ENCODE measurements at places on chromosomes 13 and 19. TPM values are rescaled to one million over a fixed set of nuclear protein-coding genes. Genes with fewer than 3 reads are reported as not detected.

DNA sequence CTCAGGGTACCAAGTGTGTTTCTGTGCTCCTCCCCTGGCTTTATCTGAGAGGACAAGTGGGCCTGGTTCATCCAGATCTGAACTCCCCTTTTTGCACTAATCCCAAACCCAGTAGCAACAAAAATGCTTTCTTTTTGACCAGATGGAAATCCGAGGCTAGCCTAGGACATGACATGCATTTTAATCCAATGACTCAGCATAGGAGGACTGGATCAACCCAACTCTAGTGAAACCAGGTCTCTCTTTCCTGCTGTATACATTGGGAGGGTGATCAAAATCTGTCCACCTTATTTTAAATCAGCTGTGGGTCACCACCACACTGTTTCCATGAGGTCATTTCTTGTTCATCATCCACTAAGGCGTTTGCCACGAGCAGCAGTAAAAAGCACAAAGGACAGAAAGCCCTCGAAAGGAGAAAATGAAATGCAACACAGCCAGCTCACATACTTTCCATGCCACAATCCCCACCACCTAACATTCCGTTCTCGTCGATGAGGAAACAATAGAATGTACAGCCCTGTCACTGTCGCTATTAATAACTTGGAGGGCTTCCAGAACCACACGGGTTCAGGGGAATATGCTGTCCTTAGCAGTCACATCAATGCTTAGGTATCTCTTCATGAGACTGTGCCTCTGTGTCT lies 543.0 kb downstream of the IRS2 start:
- DNase-seq: no peak

The PRX gene
- 6.7 TPM for total RNA-seq

DNA sequence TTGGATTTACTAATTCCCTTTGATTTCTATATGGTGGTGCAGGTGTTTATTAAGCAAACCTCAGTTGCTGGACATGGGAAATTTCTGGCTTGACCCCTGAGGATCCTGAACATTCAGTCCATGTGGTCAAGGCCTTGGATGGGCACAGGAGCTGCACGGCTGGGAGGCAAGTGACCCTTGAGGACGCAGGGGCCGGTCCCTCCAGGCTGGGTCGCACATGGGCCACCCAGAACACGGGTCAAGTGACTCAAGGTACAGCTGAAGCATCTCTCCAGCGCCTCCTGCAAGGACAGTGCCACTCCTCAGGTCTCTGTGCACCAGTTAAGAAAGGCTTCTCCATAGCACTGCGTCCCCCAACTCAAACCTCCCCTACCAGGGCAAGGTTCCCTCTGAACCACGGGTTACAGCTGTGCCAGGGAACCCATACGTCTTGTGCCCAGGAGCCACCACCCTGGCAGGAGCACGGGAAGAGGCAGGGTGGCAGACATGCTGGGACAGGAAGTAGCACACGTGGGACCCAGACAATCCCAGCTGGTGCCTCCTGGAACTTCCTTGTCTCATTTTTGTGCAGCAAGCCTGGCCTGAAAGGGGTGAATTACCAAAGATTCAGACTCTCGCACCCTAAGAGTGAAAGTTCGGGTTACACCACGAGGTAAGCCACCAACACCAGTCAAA lies 93.1 kb downstream of the SPACA7 start:
- no peak for DNase-seq

The ZNF530 gene
- 7.2 TPM for total RNA-seq

DNA sequence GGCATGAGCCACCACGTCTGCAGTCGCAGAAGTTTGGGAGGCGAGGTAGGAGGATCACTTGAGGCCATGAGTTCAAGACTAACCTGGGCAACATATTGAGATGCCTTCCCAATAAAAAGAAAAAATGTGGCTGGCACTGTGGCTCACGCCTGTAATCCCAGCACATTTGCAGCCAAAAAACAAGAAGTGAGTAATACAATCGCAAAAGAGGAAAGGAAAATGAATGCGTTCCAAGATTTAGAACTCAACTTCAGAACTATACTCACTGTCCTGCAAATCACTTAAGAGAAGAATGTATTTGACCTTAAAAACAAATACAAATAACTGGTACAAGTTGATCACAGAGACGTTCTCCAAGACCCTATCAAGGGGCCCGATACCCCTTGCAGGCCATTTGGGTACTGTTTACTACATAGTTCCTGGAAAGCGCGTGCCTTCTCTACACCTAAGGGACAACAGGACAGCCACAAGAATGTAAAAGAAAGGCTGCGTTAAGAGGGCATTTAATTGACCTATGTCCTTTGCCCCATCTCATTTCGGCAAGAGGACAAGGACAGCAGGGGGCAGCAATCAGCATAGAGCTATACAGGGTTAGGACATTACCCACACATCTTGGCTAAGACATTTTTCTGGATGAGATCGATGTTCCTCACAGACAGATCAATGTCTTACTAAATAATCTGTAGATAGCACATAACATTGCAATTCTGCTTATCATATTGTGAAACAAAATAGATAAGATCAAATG lies 41.3 kb downstream of the FLT3 start:
- DNase-seq: peak; percentile 66

The REEP6 gene
- 2.3 TPM for total RNA-seq

The LGALS7 gene
- total RNA-seq: 3.6 TPM

DNA sequence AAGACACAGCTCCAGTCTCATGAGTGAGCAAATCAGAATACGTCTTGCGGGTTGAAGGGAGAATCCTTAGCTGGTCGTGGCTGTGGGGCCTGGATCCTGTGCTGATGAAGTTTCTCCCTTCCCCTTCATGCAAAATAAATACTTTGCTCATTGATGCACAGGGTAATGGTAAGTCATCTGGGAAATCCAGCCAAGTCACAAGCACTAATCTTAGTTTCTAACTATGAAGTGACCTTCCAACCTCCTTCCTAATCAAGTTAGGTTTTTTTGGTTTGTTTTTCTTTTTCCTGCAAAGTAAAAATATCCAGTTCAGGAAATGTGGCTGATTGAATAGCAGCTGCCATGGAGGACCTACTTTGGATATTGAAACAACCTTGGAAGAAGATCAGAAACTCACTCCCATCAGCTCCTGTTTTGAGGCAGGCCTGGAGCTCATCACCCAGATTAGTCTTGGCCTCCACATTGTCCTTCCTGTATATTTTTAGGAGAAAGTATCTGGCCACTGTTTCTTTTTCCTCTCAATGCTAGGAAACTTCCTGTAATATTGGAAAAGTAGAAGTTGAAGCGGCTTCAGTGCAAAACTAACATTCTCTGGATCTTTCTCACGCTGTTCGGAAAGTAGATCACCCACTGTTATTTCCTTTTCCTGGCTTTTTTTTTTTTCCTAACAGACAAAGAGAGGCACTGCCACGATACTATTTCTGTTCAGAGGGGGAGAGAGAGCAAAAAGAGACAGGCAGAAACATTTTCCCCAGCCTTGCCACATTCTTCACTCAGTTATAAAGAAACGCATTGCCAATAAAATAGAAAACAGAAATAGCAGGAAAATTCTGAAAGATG lies 12.3 kb upstream of the ARL11 start:
- DNase-seq: no peak

The PEAK3 gene
- total RNA-seq: 0.97 TPM

DNA sequence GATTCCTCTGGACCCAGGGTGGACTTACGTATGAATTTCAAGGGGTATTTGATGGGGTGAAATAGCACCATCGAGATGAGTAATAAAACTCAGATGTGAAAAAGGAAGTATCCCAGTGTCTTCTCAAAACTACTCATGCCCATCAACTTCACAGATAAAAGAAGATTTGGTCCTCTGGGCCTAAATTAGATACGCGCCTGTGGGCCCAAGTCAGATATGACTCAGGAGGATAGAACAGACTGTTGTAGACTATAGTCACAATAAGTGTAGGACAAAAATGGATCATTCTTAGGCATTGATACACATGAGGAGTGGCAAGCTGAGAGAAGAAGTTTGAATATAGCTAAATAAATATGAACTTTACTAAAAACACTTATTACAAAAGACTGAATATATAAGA lies 2438.8 kb downstream of the PCDH9 start:
- no peak for DNase-seq

GRCh38 chr13:106499896-106500295 lies 35.6 kb downstream of the EFNB2 start:
- DNase-seq: no peak

- no peak for DNase-seq
These were observed 355.8 kb downstream of the MYO16 start for GRCh38 chr13:108985166-108985565.

The TBXA2R gene
- 7.3 TPM for total RNA-seq

DNA sequence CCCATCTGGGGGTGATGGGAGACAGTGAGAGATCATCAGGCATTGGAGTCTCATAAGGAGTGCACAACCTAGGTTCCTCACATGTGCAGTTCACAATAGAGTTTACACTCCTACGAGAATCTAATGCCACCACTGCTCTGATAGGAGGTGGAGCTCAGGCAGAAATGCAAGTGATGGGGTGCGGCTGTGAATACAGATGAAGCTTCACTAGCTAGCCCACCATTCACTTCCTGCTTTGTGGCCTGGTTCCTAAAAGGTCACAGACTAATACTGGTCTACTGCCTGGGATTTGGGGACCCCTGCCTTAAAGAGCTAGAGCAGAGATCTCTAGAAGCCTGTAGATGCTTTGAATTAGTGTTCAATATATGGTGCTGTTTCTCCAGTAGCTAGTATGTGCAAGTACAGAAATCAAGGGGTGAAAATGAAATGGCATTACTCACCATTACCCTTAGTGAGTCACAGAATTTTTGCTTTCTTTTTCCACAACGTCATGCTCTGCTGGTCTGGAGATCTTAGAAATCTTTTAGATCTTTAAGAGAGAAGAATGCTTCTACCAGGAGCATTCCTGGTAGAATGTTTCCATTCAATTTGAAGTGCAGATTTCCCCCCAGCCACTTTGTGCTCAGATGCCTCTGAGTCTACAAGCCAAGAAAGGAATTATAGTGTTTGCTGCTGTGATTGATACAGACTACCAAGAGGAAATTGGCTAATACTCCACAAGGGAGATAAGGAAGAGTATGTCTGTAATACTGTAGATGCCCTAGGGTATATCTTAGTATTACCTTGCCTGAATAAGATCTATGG lies 2301.2 kb downstream of the PCDH9 start:
- no peak for DNase-seq

GRCh38 chr13:78586706-78587105 lies 16.6 kb downstream of the POU4F1 start:
- DNase-seq: peak; percentile 61

The NMRK2 gene
- total RNA-seq: 1.4 TPM

- no peak for DNase-seq
These were observed 200.3 kb downstream of the LMO7 start for GRCh38 chr13:75836441-75836840.

DNA sequence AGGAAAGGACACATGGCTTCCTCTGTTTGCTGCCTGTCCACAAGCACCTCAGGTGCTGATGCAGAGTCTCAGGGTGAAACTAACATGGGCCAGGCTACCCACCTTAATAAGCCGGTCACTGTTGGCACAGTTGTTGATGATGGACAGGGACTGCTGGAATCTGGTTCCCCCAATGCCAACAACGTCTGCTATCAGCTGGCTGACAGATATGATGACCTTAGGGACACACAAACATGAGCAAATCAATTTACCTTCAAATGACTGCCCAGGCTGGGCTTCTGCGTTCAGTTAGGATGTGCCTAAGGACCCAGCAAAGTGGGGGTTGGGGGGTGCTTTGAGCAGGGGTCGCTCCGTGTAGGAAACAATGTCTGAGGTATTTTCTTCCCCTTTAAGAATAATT lies 77.1 kb upstream of the SLC15A1 start:
- DNase-seq: no peak

DNA sequence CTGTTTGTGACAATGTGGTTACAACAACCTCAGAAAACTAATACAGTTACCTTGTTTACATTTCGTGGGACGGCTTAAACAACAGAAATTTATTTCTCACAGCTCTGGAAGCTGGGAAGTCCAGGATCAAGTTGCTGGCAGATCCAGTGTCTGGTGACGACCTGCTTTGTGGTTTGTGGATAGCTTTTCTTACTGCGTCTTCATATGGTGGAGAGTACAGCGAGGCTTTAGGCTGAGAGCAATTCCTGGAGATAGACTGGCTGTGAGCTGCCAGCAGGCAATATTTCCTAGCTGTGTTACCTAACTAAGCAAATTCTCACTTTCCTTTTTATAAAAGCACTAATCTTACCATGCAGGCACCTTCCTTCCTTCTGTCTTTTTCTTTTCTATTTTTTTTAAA lies 1203.5 kb upstream of the PRR20A start:
- no peak for DNase-seq

The ZNF701 gene
- total RNA-seq: 18.5 TPM

- DNase-seq: no peak
These were observed 518 bp downstream of the TFDP1 start for GRCh38 chr13:113584870-113585671.

The PRR19 gene
- total RNA-seq: 1.1 TPM

GRCh38 chr19:41771410-41771809 lies 16.1 kb downstream of the CEACAM6 start:
- DNase-seq: no peak

DNA sequence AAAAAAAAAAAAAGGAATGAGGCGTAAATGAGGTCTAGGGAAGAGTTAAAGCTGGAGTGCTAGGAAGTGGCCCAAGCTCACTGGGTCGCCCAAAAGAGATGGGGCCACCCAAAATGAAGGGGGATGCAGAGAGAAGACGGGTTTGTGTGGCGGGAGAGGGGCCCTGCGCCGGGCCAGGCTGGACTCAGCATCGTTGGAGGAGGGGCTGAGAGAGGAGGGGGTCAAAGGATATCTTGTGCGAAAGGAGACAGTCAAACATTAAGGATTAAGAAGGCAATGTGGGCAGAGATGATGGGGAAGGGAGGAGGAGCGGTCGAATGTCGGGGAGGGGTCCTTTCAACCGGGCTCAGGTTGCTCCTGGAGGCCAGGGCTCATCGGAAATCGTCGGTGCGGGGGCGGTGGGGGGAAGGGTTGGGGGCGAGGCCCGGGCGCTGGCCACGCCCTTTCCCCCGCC lies 825 bp upstream of the CARM1 start:
- DNase-seq: no peak

GRCh38 chr19:4172861-4173473 lies 9.4 kb downstream of the SIRT6 start:
- peak; percentile 90 for DNase-seq

DNA sequence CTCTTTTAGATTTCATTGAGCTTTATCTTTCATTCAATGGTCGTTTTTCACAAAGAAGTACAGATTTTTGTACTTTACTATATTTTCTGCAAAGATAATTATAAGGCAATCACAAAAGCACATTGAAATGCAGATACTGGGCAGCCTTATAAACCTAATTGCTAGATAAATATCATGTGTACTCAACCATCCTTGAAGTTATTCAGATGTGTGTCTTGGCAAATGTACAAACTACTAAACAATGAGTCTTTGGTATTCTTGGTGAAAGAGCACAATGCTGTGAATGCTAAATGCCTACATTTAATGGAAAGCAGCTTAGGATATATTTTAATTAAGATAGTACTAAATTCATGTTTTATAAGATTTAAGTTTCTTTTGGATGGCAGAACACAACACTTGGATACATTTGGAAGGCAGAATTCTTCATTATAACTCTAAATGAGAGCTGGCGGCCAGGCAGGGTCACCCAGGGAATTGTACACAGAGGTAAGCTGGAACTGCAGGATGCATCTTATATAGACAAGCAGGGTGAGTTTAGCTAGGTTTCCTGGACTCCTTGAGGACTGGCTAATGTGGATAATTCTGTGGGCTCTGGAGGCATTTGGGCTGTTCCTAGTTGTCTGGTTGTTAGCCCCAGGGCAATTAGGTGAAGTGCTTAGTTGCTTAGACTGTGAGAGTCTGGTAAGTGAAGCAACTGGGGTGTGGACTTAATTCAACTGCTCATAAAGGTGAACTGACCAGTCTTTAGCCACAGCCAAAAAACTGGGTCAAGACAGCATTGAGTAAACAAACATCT lies 286.6 kb downstream of the PCDH20 start:
- no peak for DNase-seq

The GPC6 gene
- total RNA-seq: 16.1 TPM

The TMEM38A gene
- total RNA-seq: 0.36 TPM

The NDUFB7 gene
- 122 TPM for total RNA-seq

All from endothelial cell (in vitro differentiated cells).